ENCODE measurements at places on chromosomes 4 and X.
A peak's percentile ranks its signal among the peaks of the same experiment; 100 is the strongest.

DNA sequence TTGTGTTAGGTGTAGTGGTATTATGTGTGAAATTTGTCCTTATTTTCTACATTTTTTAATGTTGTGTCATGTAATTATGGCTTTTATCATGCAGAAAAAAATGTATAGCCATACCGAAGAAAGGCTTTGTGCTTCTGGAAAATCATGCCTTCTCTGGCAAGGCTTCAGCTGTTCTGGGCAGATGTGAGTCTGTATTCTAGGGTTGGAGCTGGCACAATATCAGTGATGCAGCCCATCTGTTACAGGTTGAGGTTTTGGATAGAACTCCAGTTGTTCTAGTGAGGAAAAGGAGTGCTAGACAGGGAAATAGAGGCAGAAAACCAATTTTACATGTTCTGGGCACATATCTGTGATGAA is 44.8 kb upstream of the PRSS12 start:
- no peak for DNase-seq

- no peak for DNase-seq
Measured at GRCh38 chr4:73053076-73053475, 16.4 kb downstream of the COX18 start.

DNA sequence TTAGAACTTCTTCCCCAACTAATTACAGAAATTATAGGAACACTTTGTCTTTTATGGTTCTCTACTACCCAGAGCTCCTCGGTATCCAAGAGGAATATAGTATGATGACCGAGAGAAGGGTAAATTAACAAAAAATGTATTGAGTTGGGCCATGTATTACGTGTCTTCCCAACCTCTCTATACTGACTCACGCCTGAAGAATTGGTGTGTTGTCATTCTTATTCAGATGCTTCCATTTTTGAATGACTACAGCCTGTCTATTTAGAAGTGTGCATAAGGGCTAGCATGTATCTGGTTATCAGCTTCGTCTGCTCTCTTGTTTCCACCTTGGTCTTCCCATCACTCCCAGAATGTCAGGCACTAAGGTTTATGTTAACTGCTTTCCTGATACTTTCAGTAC is 24.5 kb upstream of the SCD5 start:
- DNase-seq = no peak

GRCh38 chr4:159778298-159778697 is 675.4 kb downstream of the RAPGEF2 start:
- no peak for DNase-seq

- no peak for DNase-seq
Measured at GRCh38 chrX:57596109-57596508, 4.3 kb downstream of the ZXDB start.

DNA sequence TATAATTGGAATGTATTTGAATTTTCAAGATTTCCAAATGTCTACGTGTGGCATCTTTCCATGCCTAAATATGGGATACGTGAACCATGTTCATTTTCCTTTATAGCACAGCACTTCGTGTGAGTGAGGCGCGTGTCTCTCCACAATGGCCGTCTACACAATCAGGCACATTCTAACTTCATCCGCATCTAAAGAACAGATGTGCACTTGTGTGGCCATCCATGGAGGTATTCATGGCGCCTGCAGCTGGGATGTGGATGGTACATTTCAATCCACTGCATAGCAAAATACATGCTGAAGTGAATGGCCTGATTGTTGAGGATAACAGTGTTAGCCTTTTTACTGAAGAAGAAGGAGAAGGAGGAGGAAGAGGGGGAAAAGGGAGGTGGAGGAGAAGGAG is 34.5 kb upstream of the TRIM2 start:
- no peak for DNase-seq

DNA sequence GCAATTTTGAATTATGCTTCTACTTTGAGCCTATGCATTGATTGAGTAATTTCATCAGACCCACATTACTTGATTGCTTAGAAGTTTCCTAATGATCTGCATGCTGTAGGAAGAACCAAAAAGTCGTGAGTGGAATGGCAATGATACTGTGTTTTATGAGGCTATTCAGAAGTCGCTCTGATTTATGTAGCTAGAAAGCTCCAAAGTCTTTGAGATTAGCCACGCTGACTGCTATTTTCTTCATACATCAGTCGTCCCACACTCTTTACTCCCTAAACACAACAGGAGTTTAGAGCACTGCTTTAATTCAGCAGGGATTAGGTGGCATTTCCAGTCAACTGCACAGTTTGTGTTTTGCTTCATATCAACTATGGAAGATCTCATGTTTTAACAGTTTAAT is 4.1 kb downstream of the GRID2 start:
- DNase-seq = no peak

DNA sequence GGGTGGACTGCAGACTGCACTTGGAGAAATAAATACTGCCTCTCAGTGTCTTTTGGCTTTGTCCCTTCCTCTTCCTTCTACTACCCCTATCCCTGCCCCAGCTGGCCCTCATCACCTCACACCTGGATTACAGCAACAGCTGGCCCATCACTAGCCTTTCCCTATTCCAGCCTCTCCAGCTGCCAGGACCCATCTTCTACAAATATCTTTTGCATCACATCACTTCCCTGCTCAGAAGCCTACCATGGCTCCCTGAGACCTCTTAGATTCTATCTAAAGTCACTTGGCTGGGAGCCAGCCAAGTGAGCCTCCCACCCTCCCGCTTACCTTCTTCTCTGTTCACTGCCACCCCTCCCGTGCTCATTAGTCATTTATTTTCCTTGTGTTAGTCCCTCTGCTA is 66.8 kb downstream of the TSC22D3 start:
- DNase-seq = no peak

DNA sequence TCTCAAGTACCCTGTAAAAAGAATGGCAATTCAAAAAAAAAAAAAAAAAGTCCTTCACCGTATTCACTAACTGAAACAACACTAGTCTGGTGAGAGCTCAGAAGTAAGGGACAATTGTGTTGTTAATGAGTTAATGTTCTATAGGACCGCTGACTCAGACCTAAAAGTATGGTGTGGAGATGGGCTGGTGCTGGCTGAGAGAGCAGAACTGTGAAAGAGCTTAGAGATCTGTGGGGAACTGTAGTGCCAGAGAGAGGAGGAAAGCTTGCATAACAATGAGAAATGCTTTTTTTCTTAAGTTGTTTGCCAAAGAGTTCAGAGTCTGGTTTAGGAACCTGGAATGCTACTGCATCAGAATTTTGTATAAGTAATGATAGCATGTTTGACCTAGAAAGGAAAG is 65.1 kb downstream of the LHFPL1 start:
- no peak for DNase-seq

- DNase-seq = no peak
Measured at GRCh38 chr4:41873380-41874295, 61.6 kb upstream of the TMEM33 start.

- DNase-seq = peak; percentile 18
Measured at GRCh38 chr4:154779362-154779947, 1.6 kb upstream of the RBM46 start.

- DNase-seq = no peak
Measured at GRCh38 chr4:995311-996026, 2.3 kb upstream of the SLC26A1 start.

GRCh38 chr4:123562994-123563750 is 166.6 kb downstream of the SPRY1 start:
- no peak for DNase-seq

GRCh38 chr4:107472265-107472948 is 247.6 kb downstream of the PAPSS1 start:
- no peak for DNase-seq

- no peak for DNase-seq
Measured at GRCh38 chrX:72430405-72430968, 124.8 kb upstream of the CITED1 start.

DNA sequence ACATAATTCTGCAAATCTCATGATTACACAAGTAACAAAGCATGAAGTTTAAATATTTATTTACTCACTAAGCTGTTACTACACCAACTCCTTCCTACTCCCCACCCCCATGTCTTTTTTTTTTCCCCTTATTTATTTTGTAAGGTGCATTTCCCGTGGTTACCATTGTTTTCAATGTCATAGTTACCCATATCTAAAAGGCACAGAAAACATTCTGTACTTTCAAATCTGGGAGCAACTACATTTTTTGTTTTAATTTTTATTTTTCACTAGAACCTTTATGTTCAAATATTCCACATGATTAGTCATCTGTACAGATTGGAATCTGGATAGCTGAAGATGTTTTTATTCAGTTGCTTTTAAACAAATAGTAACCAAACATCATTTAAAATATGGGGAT is 62.8 kb downstream of the PPP3CA start:
- DNase-seq = no peak

GRCh38 chrX:14672611-14673172 is 143.4 kb downstream of the GLRA2 start:
- DNase-seq = no peak

GRCh38 chr4:76995776-76996175 is 46.2 kb downstream of the SEPTIN11 start:
- no peak for DNase-seq

GRCh38 chrX:45852884-45853283 is 652.2 kb upstream of the DIPK2B start:
- DNase-seq = no peak

GRCh38 chr4:86762649-86763048 is 86.5 kb downstream of the SLC10A6 start:
- no peak for DNase-seq

- no peak for DNase-seq
Measured at GRCh38 chr4:28092610-28093009, 1232.0 kb downstream of the STIM2 start.

DNA sequence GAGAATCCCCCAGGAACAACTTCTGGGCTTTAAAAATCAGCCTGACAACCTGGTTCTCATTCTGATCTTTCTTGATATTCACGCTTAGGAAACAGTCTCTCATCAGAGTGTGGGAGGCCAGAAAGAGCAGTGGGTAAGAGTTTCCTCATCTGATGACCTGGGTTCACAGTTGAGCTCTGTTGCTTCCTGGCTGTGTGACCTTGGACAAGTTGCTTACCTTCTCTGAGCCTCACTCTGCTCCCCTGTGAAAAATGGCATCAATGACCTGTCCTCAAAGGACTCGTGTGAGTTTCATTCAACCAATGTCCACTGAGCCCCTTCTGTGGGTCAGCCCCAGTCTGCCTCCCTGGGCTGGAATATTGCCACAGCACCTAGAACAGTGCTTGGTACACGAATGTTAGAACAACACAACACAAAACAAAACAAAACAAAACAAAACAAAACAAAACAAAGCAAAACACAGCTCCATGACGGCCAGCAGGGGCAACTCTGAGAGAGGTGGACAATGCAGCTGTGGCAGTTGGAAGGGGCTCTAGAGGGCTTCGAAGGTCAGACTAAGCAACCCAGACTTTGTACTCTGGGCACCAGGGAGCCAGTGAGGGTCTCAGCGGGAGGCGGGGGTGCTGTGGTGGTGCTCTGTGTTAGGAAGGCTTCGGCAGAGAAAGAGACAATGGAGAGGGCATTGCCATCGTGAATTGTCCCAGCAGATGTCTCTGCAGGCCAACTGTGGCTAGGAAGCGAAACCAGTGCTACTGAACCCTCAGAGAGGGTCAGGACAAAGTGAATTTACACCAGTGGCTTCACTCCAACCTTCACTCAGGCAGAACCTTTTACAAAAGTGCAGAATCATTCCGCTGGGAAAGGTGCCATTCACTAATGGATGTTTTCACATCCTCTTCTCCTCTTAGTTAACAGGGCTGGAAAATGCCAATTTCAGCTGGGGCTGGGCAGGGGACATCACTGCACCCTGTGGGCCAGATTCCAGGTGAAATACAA is 14.3 kb upstream of the C4orf50 start:
- DNase-seq = no peak

DNA sequence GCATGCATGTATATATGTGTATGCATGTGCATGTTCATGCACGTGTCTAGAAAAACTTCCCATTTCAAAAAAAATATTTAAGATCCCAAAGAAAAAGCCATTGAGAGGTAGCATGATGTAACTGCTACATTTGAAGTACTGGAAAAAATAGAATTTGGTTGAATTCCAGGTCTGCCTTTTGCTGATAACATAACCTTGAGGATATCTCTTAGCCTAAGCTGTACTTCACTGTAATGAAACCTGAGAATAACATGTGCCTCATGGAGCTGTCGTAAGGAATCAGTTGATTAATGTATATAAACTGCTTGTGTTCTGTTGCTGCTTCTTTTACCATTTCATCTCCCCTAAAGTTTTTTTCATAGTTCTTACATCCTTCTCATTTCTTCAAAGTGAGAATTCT is 351.8 kb downstream of the GRIA2 start:
- no peak for DNase-seq

DNA sequence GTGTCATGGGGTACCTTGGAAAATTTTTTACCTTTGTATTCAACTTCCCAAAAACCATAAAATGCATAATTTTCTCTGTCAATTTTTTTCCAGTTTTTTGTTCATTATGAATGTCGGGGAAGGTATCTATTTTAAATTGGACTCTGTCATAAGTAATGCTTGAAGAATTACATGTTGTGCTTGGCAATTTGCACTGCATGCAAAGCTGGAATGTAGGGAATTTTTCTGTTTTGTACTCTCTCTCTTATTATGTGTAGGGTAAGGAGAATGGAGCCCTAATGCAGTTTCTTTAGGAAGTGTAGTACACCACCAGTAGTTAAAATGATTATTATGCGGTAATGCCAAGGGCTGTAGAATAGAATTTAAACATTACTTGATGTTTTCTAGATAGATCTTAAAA is 137.7 kb upstream of the LIMCH1 start:
- DNase-seq = no peak

GRCh38 chr4:168028568-168028967 is 63.8 kb upstream of the ANXA10 start:
- peak; percentile 5 for DNase-seq

- no peak for DNase-seq
Measured at GRCh38 chr4:122313006-122313646, 65.7 kb upstream of the ADAD1 start.

GRCh38 chr4:46886711-46887110 is 22.3 kb downstream of the COX7B2 start:
- peak; percentile 38 for DNase-seq

DNA sequence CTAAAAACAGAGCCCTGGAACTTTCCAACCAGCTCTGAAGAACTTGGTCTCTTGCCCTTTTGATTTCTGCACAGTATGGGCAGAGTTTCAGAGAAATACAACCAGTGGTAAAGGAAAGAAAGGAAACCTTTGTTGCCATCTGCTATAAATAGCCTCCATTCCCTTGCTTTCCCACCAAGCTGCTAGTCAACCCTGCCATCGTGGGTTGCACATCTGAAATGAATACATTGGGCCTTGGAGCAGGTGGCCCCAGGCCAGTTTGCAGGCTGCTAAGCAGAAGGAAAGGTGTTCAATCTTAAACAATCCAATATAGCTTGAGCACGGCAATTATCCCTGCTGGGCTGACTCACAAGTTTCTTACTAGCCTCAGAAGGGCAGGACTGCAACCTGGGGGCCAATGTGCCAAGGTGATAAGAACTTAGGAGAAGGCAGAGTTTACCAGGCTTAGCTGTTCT is 142.5 kb downstream of the PPARGC1A start:
- no peak for DNase-seq

GRCh38 chr4:141028024-141028529 is 105.2 kb downstream of the RNF150 start:
- no peak for DNase-seq

GRCh38 chr4:1489639-1489995 is 83.4 kb upstream of the NKX1-1 start:
- no peak for DNase-seq

- no peak for DNase-seq
Measured at GRCh38 chr4:161907590-161907955, 256.2 kb downstream of the FSTL5 start.

Measured in SW 1271 (cell line).